Kidney glomerular epithelial cell (primary cell): ENCODE measurements at places on chromosomes 11 and 22.

DNA sequence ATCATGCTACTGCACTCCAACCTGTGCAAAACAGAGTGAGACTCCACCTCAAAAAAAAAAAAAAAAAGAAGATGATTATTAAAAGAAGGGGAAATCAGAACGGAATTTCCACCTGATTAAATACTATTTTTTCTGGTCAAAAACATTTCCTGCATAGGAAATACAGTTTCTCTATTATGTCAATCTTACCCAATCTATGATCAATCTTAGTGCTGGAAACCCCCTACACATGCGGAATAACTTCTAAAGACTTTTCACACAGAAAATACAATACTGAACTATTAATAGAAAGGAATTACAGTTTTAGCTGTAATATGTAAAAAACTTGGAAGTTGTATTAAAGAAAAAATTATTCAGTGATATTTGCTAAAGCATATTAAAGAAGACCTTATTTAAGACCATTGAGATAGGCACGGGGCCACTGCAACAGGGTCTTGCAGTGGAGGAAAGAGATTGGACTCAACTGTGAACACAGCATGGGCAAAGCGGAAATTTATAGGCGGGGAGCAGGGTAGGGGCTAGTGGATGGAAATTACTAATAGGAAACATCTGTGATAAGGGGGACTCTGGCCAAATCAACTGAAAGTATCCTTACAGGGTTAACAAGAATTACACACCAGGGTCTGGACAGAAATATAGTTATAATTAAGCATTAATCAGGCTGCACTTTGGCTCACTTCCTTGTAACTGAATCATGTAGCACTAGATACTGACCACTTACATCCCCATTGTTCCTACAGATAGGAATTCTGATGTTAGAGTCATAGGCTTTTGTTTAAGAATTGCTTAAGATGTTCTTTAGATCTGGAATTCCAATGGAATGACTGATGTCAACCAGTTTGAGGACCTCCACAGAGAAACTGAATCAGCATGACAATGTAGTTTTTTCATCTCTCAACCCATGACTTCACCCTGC lies 411.5 kb upstream of the DDI1 start:
- peak; percentile 90 for DNase-seq

DNA sequence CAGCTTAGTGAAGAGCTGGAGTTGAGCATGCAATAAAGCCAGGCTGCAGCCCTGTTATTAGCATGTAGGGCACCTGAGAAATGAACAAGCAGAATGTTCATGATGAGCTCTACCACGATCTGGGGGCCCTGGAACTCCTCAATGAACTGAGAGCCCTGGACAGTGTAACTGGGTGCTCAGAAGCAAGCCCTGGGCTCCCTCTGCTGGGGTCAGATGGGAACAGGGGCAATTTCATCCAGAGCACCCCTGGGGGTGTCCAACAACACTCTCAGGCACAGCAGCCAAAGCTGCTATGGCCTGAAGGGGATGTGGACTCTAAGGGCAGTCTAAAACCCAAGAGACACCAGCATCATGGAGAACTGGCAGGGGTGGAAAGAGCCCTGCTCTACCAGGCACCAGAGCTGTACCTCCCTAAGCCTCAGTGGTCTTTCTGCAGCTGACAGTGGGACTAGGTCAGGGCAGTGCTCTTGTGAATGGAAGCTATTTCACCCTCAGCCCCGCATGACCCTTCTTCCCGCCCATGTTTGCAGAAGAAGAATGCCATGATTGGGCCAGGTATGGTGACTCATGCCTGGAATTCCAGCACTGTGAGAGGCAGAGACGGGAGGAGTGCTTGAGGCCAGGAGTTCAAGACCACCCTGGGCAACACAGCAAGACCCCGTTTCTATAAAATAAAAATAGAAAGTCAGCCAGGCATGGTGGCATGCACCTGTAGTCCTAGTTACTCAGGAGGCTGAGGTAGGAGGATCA lies 28.9 kb downstream of the THOC5 start:
- no peak for DNase-seq

- no peak for DNase-seq
Observed at GRCh38 chr22:40105755-40106154, 72.0 kb upstream of the TNRC6B start.

DNA sequence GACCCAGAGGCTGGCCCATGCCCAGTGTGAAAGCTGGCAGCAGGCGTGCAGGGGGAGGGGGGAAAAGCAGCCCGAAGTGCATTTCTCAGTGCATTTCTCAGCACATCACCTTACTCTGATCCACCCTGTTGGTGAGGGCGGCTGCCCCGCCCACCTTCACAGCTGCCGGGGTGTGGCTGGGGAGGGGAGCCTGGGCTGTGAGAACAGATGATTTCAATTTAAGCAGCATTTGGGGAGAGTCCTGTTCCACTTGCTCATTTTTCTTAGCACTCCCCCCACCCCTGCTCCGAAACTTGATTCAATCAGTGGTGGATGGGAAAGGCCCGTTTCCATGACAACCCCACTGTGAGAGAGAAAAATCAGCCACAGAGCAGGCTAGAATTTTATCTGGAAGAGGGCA lies 84.8 kb downstream of the SNX19 start:
- DNase-seq: no peak

- DNase-seq: no peak
Observed at GRCh38 chr11:131923309-131923708, 552.9 kb downstream of the NTM start.

GRCh38 chr22:17046566-17047348 lies 38.0 kb upstream of the IL17RA start:
- no peak for DNase-seq

- DNase-seq: peak; percentile 49
Observed at GRCh38 chr11:75103380-75104026, 6.8 kb upstream of the OR2AT4 start.

DNA sequence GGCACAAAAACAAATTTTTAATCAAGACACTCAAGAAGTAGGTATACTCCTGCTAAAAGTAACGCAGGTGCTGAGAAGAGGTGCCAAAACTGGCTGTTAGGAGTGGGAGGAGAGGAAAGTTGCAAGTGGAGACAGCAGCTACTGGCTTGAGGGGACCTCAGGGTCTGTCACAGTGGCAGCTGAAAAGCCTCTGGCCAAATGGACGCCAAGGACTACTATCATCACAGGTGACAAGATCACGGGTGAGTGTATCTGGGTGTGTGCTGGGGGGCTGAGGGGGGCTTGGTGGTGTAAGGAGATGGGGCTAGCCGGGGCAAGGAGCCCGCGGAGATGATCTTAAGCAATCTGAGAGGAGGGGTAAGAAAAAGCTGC lies 687 bp downstream of the ZNF202 start:
- no peak for DNase-seq

DNA sequence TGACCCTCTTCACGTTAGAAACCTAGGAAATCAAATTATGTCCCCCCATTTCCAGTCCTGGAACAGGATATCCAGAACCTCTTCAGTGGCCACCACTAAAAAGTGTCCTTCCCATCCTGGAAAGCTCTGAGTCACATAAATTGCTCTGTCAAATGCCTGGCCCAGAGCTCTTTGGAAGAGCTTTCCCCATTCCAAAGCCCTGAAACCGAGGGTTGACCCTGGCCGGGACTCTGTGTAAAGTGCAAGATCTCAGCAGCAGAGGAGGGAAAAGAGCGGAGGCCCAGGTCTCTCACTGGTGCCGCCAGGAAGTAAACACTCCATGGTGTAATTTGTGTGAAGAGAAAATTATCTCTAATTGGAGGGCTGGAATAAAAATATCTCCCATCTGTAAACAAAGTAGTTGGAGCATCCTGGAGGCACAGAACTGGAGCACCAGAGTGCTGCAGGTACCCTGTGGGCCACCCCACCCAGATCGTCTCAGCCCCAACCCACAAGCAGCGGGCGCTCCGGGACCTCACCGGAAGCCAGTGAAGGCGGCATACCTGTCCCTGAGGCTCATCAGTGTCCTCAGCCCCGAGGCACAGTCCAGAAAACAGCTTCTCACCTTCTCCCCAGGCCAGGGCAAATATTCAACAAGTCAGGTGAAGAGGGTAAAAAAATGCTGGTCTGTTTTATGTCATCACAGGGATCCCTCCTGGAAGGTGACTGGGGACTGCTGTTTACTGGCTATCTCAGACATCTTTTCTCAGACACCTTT lies 4.7 kb upstream of the JAM3 start:
- no peak for DNase-seq

DNA sequence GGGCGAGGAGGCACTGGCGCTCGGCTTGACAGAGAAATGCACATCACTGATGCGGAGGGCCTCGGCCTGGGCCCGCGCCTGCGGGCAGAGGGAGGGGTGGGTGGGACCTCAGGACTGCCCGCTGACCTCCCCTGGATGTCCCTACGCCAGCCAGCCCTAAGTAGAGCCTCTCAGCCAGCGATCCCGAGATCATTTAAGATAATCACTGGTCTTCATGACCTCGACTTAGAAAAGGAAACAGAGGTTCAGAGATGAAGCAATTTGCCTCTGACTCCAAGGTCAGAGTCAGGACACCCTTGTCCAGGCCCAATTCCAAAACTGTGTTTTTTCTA lies 4.9 kb downstream of the CBX6 start:
- no peak for DNase-seq

DNA sequence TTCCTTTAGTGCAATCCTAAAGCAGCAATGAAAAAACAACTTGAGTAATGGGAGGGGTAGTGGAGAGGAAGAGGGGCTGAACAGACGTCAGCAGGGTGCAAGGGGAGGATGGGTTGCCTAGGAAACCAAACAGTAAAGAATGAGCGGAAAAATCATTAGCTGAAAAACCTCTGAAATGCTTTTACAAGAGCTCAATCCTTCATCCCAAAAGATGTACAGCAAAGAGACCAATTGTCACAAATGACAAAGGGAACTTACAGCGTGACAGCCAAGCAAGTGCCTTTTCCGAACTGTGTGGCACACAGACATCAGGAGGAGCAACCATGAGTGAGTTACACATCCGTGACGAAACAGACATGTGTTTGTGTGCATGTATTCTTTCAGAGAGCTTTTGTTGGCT lies 104.6 kb downstream of the SIK3 start:
- DNase-seq: no peak

DNA sequence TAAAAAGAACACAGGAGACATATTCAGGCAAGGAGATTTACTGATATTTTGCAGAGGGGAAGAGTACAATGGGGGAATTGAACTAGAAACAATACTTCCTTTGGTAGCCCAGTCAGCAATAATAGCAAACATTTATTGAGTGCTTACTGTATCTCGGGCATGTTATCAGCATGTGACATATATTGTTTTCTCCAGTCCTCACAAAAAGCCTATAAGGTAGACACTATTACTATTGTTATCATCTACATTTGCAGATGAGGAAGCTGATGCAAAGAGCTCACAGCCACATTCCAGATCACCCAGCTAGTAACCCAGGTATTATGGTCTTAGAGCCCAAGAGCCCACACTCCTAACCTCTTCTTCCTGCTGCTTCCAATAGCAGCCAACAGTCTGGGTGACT lies 27.9 kb downstream of the NAV2 start:
- no peak for DNase-seq
